ENCODE measurements at places on chromosomes 4 and X.

DNA sequence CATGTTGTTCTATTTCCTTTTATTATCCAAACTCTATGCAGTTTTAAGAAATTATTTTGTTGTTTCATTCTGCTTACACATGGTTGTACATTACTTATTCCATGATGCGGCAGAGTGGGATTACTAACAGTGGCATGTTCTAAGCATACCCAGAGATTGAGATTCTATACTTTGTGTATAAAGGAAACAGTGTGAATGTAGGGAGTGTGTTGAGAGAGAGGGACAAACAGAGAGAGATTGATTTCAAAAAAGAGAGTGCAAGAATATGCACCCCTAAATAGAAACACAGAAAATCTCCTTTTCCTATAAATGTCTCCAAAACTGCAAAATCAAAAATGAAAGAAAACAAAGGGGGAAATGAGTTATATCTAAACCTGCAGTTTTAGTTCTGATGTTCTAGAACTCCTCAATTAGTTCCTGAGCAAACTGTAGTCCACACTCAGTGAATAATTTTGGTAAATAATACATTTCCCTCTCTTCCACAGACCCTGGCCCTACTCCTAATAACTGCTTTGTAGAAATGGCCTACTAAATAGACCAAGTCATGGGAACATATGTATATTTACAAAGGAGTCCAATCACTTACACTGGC lies 31.0 kb downstream of the SLC9B1 start:
- no peak for DNase-seq

DNA sequence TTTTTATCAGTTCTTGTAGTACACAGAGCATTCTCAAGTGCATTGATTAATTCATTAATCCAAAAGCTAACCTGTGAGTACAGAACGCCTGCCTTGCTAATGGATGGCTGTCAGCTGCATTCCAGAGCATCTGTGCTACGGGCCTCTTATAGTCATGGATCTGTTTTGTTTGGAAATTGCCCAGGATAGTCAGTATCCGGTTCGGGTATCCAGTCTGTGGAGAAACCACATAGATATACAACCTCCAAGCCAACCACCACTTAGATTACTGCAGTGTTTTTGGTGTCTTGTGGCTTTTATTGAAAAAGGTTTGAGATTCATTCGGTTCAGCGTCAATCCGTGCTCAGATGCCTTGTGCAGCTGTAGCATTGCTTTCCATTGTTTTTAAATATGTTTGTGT lies 4.0 kb downstream of the LAP3 start:
- DNase-seq, result no peak

- no peak for DNase-seq
Measured at GRCh38 chrX:39262641-39263040, 461.4 kb downstream of the MID1IP1 start.

DNA sequence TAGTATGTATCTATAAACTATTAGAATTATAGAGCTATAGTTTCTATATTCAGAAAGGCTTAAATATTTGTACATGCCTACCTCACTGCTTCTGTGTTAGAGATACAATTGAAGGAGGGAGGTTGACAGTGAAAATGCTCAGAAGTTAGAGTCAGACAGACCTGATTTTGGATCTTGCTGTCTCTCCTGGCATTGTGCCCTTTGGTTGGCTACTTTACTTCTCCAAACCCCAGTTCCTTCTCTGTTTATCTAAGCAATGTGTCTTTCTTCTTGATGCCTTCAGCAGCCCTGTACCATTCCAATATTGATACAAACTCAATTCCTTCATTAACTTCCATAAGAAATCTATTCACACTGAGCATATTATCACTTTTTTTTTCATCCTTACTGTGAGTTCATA lies 28.7 kb downstream of the CCNG2 start:
- DNase-seq, result no peak

GRCh38 chrX:149681182-149681581 lies 30.7 kb upstream of the MAGEA11 start:
- DNase-seq, result no peak

DNA sequence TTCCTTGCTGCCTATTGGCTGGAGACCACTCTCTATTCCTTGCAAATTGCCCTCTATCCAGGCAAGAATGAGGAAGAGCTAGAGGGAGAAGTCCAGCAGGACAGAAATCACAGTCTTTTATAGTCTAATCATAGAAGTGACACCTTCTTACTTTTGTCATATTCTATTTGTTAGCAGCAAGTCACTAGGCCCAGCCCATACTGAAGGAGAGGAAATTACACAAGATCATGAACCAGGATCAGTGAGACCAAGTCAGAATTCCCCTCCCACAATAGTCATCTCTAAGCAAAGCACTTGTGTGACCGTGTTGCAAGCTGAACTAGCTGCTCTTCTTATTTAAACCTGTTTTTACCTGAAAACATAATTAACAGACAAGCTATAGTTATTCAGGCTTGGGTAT lies 317.7 kb downstream of the INPP4B start:
- no peak for DNase-seq

- DNase-seq, result no peak
Measured at GRCh38 chrX:51860679-51861078, 32.7 kb upstream of the MAGED1 start.

DNA sequence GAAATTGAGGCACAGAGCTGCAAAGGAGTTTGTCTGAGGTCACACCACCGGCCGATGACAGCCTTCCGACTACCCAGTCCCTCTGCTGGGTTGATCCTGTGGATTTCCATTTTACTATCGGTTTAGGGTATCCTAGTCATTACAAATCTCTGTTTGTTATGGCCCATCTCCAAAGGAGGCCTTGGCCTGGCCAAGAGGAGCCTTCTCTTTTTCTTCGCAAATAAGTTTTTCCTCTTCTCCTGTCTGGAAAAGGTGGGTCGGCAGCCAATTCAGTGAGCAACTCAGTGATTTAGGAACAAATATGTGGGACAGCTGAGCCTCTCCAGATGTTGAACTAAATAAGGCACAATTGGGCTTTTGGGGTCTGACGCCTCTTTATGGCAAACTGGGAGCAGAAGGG lies 169.2 kb upstream of the RBPJ start:
- no peak for DNase-seq

DNA sequence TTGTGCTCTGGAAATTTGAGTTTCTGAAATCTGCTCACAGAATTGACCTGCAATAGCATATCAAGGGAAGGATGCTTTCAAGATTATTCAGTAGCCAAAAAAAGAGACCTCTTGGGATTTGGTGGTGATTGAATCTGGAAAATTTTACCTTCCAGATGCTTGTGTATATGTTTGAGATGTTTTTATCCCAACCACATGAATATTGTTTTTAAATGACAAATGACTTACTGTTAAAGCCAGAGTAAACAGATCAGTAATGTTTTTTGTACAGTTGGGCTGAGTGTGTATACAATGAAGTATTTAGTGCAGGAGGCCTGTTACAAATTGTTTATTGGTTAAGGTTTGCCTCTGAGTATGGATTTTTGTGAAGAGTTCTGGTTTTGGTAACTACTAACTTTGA lies 126.5 kb downstream of the CBR4 start:
- no peak for DNase-seq

GRCh38 chr4:6710996-6711395 lies 1.3 kb upstream of the MRFAP1L1 start:
- DNase-seq, result no peak

DNA sequence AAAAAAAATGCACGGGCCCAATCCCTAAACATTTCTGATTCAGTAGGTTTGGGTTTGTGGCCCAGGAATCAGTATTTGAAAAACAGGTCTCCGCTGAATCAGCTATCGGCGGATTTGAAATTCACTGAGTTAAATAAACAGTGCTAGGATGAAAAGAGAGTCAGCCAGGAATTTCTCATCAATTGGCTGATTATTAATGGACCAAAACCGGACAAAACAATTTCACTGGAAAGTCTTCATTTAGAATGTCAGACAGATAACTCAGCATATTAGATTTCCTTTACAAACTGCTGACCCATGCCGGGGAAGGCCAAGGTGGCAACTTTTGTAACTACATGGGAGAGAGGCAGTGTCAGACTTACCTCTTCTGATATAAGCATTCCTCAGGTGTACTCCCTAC lies 99.4 kb upstream of the LSM6 start:
- no peak for DNase-seq

DNA sequence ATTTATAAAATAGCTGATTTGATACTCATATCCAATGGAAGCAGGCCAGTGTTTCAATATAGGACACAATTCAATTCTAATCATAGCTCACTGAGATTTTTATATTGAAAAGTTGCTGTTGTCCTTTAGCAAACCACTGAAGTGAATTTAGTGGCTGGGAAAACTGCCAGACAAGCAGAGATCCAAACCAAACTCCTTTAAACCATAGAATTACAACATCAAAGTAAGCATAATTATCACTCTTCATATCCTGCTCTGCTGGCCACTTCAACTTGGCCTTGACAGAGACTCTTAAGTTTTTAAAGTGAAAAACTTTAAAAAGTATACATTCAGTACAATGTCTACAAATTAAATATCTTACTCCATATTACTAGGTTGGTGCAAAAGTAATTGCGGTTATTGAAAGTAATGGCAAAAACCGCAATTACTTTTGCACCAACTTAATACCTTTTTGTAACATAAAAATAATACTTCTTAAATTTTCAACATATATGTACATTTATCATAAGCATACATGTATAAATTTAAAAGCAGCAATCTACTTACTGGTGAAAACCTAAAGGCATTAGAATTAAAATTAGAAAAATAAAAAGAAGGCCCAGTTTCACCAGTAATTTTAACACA lies 433.0 kb downstream of the PCDH10 start:
- no peak for DNase-seq

DNA sequence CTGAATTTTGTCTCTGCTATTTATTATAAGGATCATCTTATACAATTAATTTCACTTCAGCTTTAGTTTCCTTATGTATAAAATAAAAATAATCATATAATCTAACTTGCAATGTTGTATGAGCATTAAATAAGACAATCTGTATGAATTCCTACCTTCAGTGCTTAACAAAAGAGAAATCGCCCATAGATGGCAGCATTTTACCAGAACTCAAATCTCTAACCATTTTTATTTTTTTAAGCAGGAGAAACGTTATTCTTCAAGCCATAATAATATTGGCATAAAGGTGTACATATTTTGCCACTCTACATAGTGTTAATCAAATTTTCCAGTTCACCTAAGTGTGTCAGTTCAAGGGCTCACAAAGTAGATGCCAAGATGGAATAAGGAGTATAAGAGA lies 78.8 kb downstream of the TMEM47 start:
- no peak for DNase-seq

DNA sequence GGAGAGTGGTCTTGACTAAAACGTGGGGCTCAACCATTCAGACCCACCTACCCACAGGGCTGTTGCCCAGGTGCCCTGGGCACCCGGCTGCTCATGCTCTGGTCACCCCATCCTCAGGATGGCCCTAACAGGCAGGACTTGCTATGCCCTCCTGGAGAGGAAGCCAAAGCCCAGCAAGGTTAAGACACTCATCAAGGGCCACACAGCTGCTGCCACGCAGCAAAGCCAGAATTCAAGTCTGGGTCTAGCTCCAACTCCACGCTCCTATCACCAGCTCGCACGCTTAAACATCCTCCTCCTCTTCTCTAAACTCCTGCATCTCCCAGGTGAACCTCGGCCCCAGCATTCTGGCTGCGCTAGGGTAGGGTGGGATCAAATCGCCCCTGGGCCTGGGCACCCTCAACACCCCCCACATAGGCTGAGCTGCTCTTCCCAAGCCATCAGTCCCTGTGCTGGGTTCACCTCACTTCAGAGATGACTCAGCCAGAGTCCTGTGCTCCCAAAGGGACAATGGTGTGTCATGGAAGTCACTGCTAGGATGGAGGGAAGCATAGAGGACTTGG lies 54.1 kb downstream of the PPP2R2C start:
- no peak for DNase-seq

DNA sequence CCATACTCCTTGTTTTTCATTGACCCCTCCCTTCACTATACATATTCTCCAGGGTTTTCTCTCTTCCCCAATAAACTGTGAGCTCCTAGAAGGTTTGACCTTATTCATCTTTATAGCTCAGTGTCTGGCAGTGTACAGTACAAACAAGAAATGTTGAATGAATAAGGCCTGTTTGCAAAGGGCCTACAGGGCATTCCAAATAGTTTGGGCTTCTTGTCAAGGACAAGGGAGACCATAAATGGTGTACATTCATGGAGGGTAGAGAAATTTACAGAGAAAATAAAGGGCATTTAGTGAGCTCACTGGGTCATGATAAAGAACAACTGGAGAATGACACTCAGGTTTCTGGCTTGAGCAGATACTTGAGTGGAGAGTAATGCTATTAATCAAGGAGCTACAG lies 47.5 kb upstream of the EIF1AX start:
- no peak for DNase-seq

- no peak for DNase-seq
Measured at GRCh38 chr4:26113339-26113940, 199.4 kb downstream of the SMIM20 start.

GRCh38 chr4:124065936-124066335 lies 646.6 kb downstream of the ANKRD50 start:
- DNase-seq, result no peak

- DNase-seq, result no peak
Measured at GRCh38 chrX:101163166-101163565, 56.4 kb upstream of the DRP2 start.

GRCh38 chr4:117664706-117665444 lies 369.4 kb upstream of the NDST3 start:
- DNase-seq, result no peak

GRCh38 chr4:89055157-89056080 lies 1.6 kb downstream of the FAM13A start:
- no peak for DNase-seq

- DNase-seq, result no peak
Measured at GRCh38 chr4:73692254-73692653, 48.1 kb upstream of the CXCL8 start.

- peak; percentile 16 for DNase-seq
Measured at GRCh38 chr4:86441175-86441936, 81.5 kb upstream of the MAPK10 start.

GRCh38 chr4:59904331-59904730 lies 1295.8 kb upstream of the ADGRL3 start:
- no peak for DNase-seq

GRCh38 chr4:169665046-169665737 lies 44.8 kb downstream of the CLCN3 start:
- no peak for DNase-seq

DNA sequence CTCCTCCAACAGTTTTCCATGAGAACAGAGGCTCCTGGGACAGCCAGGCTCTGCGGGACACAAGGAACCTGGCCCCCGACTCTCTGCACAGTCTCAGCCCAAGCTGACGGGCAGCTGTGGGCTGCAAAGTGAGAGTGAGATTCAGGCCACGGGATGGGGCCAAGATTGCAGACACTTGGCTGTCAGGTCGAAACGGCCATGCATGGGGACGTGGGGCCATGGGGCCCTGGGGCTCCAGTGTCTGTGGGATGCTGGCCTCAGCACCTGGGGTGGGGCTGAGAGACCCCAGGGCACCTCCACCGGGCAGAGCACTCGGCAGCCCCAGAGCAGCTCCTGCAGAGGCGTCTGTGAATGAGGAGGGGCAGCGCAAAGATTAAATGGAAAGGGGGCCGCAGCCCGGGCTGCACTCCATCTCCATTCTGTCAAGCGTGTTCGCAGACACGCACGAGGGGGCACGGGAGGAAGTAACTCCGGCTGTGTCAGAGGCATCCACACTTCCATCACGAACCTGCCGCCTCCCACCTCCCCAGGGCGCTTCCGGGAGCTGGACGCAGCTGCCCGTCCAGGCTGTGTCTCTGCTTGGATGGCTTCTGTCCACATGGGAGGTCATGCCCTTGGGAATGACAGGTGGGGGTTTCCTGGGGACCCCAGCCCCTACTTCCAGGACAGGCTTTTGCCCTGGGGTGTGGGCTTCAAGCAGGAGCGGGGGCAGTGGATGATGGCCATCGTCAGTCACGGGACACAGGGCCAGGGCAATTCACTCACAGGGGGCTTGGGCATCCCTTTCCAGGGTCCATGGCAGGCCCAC lies 82.8 kb upstream of the NKX1-1 start:
- no peak for DNase-seq

GRCh38 chr4:153520801-153521329 lies 54.7 kb downstream of the TMEM131L start:
- peak; percentile 76 for DNase-seq

Data from GM12878 (cell line).